ENCODE measurements at places on chromosomes 2 and 18.

- no peak for DNase-seq
These were observed 33.6 kb downstream of the KIF1A start for GRCh38 chr2:240786355-240786841.

GRCh38 chr2:40371525-40372282 lies 80.2 kb downstream of the SLC8A1 start:
- no peak for DNase-seq

GRCh38 chr2:78145395-78145996 lies 623.3 kb upstream of the LRRTM4 start:
- no peak for DNase-seq

GRCh38 chr2:236677368-236677767 lies 107.7 kb downstream of the ACKR3 start:
- no peak for DNase-seq

DNA sequence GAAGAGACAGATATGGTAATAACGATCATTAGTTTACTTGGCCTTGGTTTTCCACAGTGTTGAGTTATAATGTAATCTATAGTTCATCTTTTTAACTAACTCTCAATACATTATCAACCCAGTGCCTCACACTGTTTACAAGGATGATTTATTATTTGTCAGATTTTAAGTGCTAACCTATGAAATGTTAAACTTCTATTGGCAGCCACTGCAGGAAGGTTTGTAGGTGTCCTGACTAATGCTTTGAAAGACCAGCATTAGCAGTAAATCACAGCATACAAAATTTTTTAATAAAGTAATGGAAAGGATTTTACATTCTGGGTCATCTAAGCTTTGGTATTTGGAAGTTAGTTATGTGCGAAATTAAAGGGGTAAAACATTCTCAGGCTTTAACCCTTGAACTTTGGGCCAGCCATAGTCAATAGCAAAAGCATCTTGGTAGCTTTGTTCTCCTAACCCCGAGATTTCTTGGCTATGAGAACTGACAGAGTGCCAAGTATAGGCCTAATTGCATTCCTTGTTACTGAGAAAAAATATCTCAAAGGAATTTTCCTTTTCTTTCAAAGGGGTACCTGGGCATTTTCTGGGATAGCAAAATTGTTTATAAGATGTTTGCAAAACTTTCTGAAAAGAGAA lies 30.6 kb downstream of the SPATS2L start:
- no peak for DNase-seq
